Mammary epithelial cell (primary cell): ENCODE measurements at places on chromosomes 2 and 18. TPM values are rescaled to one million over a fixed set of nuclear protein-coding genes. Genes with fewer than 3 reads are reported as not detected.

The ABCA12 gene
- 8.8 TPM for polyA plus RNA-seq

GRCh38 chr2:86695053-86695691 is 24.9 kb upstream of the RMND5A start:
- DNase-seq = peak; percentile 91

The MFSD2B gene
- not detected for polyA plus RNA-seq

DNA sequence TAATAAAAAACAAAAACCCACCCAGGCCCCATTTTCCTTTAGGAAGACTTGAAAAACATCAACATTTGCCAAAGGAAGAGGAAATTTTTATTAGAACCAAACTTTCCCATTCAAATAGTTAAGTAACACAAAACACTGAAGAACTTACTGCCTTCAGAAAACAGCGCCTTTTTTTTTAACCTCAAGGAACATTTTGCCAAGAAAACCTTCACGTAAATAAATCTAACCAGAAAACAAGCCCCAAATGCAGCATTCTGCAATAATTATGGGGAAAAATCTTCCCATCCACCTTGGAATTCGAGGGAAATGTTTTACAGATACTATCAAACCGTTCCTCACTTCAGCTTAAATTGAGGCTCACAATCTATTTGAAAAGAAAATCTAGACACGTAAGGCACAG is 56.4 kb downstream of the ACVR1 start:
- no peak for DNase-seq

DNA sequence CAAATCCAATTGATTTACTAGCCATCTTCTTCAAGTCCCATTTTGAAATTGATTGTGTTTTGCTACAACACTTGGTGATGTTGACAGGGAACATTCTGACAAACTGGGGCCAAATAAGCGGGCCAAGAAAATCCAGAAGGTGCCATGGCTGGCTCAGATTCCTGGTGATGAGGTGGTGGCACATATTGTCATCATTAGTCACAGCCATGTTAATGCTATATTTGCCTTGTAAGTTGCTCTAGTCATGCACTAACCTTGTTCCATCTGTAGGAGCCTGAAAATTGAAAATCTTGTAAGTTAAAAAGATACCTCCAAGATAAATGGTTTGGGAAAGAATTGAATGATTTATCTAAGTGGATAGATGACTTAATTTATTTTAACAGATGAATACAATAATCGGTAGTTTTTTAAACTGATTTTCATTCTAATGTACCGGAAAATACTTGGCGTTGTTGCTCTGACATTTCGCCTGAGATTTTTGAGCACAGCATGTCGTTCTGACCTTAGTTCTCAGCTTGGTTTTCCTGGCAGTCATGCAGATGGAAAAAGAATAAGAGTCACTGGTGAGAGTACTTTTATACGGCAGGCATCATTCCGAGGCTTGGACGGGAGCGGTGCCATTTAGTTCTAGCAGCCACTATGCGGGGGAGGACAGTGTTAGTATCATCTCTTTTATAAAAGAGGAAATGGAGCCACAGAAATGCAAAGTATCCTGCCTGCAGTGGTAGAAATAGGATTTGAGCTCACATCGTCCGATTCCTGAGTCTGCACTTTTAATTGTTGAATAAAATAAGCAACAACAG is 133.9 kb downstream of the ZNF532 start:
- peak; percentile 62 for DNase-seq

- no peak for DNase-seq
Observed at GRCh38 chr2:24469148-24469650, 21.9 kb upstream of the NCOA1 start.

GRCh38 chr2:163348857-163349380 is 386.9 kb downstream of the FIGN start:
- DNase-seq = peak; percentile 23

GRCh38 chr2:164843346-164843911 is 1.8 kb upstream of the COBLL1 start:
- DNase-seq = peak; percentile 84

The DTNB gene
- polyA plus RNA-seq = 25.9 TPM

DNA sequence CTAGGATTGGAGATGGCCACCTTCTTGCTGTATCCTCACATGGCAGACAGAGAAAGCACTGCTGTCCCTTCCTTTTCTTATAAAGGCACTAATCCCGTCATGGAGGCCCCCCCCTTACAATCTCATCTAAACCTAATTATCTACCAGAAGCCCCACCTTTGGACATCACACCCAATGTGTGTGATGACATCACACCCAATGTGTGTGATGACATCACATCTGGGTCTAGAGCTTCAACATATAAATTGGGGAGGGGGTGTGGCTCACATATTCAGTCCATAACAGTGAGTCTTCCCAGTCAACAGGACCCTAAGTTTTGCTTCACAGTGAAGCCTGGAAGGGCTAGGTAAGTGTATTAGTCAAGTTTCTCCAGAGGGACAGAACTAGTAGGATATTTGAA is 213.1 kb downstream of the NYAP2 start:
- no peak for DNase-seq

GRCh38 chr2:85409845-85410583 is at the start of gene CAPG:
CAPG (minus strand) TSS chr2:85410366; CDS start chr2:85402145, 8,221 bp downstream.
- DNase-seq = peak; percentile 63

DNA sequence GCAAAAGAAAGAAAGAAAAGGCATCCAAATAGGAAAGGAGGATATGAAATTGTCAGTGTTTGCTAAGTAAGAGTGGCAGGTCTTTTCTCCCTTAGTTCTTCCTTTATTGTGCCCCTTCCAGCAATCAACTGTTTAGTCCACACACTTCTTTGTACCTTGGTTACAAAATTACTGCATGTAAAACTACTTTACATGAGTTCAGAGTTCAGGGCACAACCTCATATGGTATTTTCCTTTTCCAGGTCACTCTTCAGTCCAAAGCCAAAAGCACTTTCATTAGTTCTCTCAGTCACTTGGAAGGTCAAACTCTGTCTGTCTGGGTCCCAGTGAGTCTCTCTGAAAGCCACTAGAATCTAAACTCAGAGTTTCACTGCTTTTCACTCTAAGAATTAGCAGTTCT is 122.5 kb upstream of the SRD5A2 start:
- DNase-seq = no peak

GRCh38 chr2:150387586-150388288 is 99.7 kb downstream of the RND3 start:
- DNase-seq = peak; percentile 51

DNA sequence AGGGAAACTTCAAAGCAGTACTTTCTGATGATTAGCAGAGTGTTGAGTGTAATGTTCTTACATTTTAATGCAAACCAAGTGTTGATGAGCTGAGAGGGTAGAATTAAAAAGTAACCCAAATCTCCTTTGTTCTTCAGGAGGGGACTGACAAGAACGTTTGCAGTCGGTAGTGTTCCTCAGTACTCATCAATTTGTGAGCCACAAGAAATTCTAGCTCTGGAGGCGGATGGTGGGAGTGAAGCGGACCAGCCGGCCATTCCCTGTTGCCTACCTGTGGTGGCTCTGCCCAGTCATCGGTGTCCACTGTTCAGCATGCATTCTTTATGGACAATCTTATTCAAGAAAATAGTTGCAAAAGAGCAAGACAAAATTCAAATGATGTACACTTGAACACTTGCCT is 438.6 kb upstream of the POU3F3 start:
- DNase-seq = no peak

GRCh38 chr2:170243118-170243837 is 65.3 kb downstream of the MYO3B start:
- DNase-seq = peak; percentile 37

The EFR3B gene
- 0.02 TPM for polyA plus RNA-seq

DNA sequence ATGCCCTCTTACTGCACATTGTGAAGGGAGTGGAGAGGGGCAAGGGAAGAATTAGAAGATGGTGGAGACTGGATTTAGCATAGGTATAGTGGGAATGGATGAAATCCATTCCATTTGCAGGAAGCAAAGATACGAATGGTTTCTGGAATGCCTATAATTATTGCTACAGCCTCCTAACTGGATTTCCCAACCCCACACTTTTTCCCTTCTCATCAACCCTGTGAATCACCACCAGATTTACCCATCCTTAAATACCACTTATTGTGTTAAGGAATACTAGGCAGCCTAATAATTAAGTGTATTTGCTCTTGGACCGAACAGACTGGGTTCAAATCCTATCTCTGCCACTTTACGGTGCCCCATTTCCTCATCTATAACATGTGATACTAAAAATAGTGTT is 39.3 kb upstream of the CREB1 start:
- no peak for DNase-seq

The KCNE4 gene
- 0.25 TPM for polyA plus RNA-seq

- no peak for DNase-seq
Observed at GRCh38 chr2:154338352-154338967, 360.0 kb upstream of the KCNJ3 start.

GRCh38 chr18:43882358-43883055 is 605.2 kb upstream of the SYT4 start:
- DNase-seq = no peak

DNA sequence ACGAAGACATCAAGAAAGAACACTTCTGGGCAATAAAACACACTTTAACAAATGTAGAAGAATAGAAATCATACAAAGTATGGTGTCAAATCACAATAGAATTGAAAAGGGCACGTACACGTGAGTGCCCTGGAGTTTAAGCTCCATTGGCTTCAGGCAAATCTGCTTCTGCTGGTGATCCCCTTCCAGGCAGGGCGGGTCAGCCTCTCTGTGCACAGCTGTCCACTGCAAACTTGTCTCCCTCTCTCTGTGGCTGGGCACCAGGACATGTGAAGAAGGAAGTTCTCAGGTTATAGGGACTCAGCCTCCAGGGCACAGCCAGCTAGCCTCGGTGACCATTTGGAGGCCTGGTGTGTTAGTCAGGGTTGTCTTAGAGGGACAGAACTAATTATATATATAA is 66.0 kb downstream of the ST3GAL5 start:
- no peak for DNase-seq

The CFC1 gene
- not detected for polyA plus RNA-seq

GRCh38 chr2:30631051-30631671 is 176.1 kb downstream of the CAPN13 start:
- peak; percentile 21 for DNase-seq

DNA sequence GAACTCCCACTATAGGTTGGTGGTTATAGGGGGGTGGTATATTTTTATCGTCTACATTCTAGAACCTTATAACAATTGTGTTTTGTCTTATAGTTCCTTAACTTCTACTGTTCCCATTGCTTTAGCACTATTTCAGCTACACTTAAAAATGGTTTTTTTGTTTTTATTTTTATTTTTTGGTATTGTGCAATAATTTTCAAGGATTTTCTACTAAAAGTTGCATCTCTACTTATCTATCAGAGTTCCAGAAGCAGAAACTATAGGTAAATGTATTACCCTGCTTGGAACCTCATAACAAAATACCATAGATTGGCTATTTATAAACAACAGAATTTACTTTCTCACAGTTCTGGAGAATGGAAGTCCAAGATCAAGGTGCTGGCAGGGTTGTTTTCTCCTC is 981.6 kb upstream of the CNTNAP5 start:
- no peak for DNase-seq

DNA sequence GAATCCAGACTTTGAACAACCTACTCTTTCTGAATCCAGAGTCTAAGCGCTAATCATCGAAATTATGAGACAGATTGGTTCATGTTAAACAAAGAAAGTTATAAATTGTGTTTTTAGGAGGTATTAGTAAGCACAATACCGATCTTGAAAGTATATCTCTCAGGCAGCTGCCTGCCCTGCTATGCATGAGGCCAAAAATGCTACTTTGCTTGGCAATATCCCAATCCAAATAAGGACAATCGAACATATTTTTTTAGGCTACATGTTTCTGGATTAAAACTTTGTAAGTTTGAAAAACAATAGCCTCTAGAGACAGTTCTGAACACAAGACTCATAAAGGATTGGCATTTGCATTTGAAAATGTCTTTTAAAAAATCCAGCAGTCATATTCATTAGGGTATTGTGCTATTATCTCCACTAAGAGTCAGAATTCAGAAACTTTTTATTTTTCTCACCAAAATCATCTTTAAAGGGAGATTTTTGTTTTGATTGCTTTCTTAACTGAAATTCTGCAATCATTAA is 167.1 kb downstream of the PDE1A start:
- DNase-seq = no peak

The ZNF512 gene
- 8.6 TPM for polyA plus RNA-seq

The IL1R1 gene
- polyA plus RNA-seq = 6.9 TPM

The NEB gene
- polyA plus RNA-seq = 0.01 TPM

DNA sequence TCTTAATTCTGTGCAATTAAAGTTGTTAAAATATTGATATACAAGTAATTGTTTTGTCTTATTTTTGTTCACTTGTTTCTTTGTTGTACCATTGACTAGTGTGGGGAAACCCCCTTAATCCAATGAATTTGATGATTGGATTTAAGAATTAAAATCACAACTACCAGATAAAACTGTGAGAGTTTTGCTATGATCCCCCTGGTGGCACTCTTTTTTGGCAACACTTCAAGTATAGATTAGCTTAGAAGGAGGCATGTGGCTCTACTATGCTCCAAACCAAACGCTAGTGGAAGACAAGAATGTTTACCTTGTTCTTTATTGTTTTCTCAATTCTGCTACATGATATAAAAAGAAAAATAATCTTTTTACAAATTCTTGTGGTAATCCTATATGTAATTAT is 477.8 kb upstream of the ETAA1 start:
- DNase-seq = no peak

DNA sequence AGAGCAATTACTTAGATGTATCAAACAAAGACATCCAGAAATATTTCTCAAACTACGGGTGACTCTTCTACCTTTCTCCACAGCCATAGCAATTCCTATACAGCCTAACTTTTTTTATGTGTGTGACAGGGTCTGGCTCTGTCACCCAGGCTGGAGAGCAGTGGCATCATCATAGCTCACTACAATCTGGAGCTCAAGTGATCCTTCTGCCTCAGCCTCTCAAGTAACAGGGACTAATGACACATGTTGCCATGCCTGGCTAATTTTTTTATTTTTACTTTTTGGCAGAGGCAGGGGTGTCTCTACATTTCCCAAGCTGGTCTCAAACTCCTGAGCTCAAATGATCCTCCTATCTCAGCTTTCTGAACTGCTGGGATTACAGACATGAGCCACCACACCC is 328.9 kb upstream of the NT5C1B start:
- no peak for DNase-seq

DNA sequence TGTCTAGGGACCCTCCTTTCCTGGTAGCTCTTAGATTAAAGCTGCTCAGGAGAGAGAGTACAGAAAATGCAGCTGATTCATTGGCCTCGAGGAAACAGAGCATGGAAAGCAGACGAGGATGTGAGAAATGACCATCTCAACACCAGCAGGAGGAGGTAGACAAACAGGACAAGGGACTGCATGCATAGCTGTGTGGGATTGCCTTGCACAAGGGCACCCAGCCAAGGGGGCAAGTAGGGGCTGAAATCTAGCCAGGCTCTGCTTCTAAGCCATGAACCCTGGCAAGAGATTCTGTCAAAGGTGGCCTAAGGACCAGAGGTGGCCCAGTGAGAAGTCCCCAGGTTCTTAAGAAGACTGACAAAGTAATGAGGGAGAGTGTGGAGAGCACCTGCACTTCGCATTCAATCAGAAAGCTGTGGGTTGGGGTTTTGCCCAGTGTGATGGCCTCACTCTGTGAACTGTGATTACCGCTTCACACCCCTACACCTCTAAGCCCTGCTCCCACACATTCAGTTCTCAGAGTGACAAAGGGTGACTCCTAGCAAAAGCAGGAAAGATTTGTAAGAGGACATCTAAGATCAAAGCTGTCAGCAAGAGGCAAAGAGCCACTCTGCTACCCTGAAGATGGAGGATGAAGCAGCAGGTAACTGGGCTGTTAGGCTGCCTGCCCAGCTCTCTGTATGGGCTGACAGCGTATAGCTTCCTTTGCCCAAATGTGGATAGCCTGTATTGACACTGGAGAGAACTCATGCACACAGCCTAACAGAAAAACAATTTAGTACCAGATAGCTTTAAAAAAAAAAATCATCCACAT is 151.3 kb upstream of the PELI1 start:
- DNase-seq = no peak

- no peak for DNase-seq
Observed at GRCh38 chr18:79068341-79068936, 755 bp upstream of the ATP9B start.
